Stimulated activated CD8-positive, alpha-beta memory T cell treated with anti-CD3 and anti-CD28 coated beads, Interleukin-4, amount 100 ng/mL, for 1 hour (primary cell): ENCODE measurements at places on chromosomes 6 and 20.
A peak's percentile ranks its signal among the peaks of the same experiment; 100 is the strongest.

DNA sequence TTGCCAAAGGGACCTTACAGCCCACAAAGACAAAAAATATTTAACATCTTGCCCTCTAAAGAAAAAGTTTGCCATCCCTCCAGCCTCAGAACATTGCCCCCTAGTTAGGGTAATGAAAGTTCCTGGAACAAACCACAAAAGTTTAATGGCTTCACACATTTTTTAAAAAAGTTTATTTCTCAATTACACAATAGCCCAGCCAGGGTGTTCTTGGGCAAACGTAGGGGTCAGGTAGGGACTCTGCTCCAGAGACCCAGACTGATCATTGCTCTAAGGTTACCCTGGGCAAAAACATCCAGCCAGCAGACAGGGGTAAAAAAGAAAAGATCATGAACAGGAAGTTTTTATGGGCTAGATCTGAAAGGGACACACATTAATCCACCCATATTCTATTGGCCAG lies 4.5 kb upstream of the ISM1 start:
- DNase-seq: no peak

- no peak for DNase-seq
Observed at GRCh38 chr6:29959467-29959866, 17.1 kb downstream of the HLA-A start.

GRCh38 chr20:34185766-34186620 lies 55.2 kb upstream of the ASIP start:
- no peak for DNase-seq

- DNase-seq: peak; percentile 21
Observed at GRCh38 chr6:144150710-144151657, 667 bp downstream of the STX11 start.

DNA sequence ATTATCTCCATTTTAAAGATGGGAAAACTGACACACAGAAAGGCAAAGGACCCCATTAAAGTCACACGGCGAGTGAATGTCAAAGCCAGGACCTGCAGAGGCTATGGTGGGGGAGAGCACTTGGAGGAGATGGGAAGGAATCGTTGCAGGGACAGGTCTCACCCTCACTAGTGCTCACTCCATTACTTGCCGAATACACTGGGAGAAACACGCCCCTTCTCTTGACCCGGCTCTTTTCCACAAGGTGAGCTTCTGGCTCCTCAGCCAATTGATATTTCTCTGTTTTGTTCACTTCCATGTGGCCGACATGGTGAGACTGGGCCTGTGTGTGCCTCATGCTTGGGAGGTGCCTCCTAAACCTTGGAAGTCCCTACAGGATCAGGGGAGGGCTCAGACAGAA lies 117.8 kb upstream of the KCNG1 start:
- DNase-seq: no peak

DNA sequence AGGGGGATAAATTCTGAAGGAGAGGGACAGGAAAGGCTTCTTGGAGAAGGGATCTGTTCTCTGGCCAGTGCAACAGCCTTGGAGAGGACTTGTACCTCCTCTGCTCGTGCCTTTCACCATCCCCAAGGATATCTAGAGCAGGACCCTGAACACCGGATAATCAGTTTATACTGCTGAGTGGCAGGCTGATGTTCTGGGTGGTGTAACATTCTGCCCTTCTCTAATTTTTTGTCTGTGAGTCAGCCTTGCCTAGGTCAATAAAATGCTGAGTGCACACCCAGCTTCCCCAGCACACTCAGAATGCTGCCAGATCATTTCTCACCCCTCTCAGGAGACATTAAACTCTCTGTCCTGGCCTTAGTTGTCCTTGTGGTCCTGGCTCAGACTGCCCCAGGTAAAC lies at the start of gene DEFB115:
DEFB115 (plus strand) TSS at position 301 of the 400 bp plus-strand sequence; CDS start at position 301, 0 bp downstream.
- DNase-seq: no peak

DNA sequence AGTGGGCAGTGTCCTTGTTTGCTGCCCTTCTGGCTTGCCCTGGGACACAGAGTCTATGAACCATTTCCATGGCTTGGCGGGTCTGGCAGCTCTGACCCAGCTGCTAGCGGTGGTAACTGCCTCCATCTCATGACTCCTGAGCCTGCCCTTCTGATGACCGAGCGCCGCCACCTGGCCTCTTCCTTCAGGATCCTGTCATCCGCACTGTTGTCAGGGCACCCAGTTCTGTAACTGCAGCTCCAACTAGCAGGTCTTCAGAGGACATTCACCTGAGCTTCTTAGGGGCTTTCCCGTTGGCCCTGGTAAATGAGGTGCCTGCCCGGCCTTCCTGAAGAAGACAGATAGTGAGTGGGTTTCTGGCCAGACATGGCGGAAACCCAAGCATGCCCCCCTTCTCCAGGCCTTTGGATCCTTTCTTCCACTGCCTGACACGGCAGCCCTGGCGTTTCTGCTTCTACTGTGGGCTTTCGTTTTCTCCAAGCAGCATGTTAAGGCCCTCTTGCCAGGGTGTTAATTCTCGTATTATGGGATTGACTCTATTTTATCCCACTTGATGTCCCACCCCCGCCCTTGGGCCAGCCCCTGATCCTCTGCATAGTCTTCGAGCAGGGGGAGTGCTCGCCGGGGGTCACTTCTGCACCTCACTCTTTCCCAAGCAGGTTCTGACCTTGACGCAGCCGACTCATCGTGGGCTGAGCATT lies 24.7 kb downstream of the PACSIN1 start:
- no peak for DNase-seq

DNA sequence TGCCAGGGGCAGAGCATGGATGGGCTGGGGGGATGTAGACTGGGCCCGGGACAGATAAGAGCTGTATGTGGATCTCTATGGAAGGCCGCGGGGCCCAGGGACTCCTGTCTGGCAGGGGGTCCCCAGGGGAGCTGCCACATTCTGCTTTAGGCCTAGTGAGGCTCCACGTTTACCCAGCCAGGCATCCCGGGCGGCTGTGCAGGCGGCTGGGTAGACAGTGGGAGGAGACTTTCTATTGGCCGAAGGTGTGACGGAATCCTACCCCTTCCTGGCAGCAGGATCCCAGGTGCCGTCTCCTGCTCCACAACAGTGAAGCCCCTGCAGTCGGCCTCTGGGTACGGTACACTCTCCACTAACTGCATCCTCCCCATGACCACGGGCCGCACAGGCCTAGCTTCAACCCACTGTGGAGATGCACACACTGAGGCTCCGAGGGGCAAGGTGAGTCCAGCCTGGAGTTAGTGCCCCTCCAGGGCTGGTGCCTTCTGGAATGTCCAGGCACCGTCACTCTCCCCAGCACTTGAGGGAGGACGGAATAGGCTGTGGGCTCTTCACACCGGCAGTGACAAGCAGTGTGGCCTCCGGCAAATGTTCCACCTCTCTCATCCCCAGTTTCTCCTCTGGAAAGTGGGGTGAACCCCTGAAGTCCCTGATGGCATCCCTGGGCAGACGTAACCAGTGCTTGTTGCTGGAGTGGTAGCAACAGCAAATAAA lies 36.8 kb upstream of the ZBP1 start:
- no peak for DNase-seq

DNA sequence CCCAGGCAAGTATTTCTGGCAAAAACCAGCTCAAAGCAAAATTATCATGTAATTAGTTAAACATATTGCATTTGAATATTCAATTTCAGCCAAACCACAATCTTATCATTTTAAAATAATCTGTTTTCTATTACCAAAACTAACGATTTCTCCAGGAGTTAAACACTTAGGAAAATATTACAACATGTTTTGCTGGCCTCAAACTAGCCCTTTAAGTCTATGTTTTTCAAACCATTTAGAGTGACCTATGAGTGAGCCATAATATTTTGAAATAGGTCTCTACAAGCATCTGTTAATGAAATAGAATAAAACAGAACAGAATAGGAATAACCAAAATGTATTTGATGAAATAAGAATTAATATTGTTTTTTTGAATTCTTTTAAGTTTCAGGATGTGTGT lies 370.9 kb downstream of the COL12A1 start:
- DNase-seq: no peak

GRCh38 chr20:36493051-36493800 lies 48.1 kb upstream of the MYL9 start:
- DNase-seq: no peak

GRCh38 chr6:31898383-31899011 lies 999 bp upstream of the EHMT2 start:
- no peak for DNase-seq
